ENCODE measurements at places on chromosomes 1 and 21.
A peak's percentile ranks its signal among the peaks of the same experiment; 100 is the strongest.

DNA sequence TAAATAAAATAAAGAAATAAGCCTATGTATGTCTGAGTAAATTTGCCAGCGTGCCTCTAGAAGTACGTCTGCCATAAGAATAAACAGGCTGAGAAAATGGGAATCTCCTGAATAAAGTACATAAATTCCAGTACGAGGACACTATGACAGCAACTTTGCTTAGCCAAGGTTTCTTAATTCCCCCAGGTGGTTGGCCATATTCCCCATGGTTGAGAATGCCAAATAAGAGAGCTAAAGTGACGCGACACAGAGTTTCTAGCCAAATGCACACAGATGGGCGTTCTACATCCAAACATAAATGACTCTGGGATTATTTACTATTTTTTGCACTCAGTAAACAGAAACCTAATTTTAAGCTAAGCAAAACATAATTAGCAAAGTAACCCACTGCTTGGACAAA lies 19.5 kb downstream of the KCNH1 start:
- no peak for DNase-seq

- DNase-seq = no peak
Observed at GRCh38 chr1:201914456-201915235, 25.9 kb downstream of the SHISA4 start.

- no peak for DNase-seq
Observed at GRCh38 chr1:187680823-187681222, 852.1 kb downstream of the PLA2G4A start.

- no peak for DNase-seq
Observed at GRCh38 chr1:205447457-205448341, 8.1 kb downstream of the BLACAT1 start.

DNA sequence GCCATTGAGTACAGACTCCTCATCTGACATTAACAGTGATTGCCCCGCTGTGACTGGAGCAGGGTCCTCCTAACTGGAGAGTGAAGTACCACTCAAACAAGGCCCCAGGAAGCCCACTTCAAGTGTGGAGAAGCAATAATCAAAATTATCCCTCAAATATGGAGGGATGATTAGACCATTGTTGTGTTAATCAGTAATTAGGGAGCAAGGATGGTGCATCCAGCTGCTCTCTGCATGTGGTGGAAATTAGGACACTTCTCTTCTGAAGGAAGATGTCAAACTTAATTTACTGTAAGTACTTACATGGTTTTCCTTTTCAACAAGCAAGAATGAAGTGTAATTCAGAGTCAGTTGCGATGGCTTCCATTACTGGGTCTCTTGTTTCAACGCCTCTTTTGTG lies 3.4 kb upstream of the ZP4 start:
- DNase-seq = no peak

- DNase-seq = no peak
Observed at GRCh38 chr1:209620487-209620884, 31.7 kb downstream of the LAMB3 start.

- DNase-seq = no peak
Observed at GRCh38 chr1:231376101-231376500, 38.0 kb downstream of the SPRTN start.

GRCh38 chr1:202871367-202871766 lies 17.6 kb downstream of the RABIF start:
- DNase-seq = no peak

GRCh38 chr1:111369177-111369576 lies 58.4 kb downstream of the OVGP1 start:
- DNase-seq = no peak

GRCh38 chr1:149997585-149998262 lies 12.8 kb downstream of the OTUD7B start:
- no peak for DNase-seq

DNA sequence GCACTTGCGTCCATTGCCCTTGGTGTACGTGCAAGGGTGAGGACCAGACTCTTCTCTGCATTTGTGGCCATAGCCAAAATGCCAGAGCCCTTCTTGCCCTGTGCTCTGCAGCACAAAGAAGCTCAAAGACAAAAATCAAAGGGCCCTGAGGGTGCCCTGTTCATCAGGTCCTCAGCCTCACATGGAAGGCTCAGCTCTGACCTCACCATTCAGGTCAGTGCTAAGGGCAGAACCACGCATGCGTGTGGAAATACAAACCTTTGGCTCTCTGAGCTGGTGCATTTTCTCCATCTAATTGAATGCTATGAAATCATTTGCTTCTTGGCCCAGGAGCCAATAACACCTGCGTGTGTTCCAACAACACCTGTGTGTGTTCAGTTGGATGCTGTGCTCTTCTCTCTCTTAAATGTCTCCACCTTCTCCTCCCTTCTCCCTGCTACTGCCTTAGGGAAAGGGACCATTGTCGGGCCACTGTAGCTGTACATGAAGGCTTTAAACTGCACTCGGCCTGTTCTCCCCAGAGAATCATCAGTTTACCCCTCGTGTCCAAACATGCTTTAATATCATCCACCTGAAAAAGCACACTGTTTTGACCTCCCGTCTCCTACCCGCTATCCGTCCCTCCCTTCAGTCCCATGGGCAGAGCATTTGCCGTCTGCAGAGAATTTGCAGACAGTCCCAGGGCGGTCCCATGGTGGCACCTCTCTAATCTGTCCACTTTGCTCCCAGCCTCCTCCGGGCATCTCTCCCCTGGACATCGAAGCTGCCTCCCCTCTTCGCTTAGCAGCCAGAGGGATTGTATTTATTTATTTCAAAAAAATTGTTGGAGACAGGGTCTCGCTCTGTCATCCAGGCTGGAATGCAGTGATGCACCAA lies 60.6 kb downstream of the EVA1C start:
- no peak for DNase-seq

GRCh38 chr1:34070201-34070836 lies 94.7 kb downstream of the CSMD2 start:
- no peak for DNase-seq

DNA sequence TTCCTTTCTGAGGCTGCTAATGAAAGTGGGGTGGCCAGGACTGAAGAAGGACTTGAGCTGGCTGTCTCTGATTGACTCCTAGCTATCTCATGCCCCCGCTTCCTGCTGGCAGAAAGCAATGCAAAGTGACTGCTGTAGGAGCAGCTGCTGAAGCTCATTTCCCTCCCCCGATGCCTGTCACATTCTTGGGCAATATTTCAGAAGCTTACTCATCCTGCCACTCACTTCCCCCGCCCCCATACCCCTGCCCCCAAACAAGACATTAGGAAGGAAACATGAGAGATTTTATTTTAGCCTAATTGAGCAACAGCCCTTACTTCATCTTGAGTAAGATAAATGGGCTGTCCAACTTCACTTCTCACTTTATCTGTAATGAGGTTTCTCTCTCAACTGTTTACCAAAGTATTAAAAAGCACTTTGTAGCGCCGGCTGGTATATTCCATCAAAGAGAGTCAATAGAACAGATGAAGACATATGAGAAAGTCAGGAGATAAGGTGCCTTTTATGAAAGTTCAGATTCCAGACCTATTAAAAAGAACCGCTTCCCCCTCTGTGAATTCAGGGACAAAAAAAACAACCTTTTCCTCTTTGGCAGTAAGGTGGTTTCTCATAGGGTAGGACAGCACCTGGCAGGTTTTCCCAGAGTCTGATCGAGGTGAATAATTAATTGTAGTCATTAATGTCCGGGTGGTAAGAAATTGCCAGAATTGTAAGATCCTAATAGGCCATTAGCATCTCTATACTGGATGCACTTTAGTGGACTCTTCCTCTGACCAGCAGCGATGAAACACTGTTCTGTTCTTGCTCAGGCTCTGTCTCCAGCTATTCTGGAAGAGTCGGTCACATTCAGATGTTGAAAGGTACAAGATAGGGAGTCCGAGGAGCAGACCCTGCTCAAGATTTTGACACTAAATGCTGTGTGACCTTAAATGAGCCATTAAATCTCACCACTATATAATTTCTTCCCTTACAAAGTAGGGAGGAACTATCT lies 70.2 kb downstream of the SH3GLB1 start:
- DNase-seq = peak; percentile 67

- no peak for DNase-seq
Observed at GRCh38 chr1:170790651-170791071, 126.7 kb downstream of the PRRX1 start.

DNA sequence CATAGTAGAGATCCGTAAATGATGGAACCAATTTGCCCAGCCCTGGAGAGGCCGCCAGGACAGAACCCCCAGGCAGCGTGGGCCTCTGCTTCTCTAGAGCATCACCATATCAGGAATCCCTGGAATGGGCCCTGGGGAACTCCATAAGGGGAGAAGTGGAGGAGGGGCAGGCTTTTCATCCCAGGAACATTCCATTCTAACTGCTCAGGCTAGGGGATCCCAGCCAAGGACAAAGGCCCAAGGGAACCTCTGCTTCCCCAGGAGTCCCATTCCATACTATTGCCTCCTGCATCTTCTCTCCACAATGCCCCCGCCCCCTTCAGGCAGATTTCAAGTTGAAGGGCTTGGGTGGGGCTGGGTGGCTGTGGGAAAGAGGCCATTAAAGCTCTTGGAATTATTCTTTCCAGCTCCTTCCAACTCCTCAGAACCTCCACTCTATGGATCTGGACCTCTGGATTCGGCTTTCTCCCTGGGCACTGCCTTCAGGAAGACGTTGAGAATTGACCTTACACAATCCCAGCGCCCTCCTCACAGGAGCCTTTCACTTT lies 6.0 kb downstream of the TRNP1 start:
- DNase-seq = no peak

DNA sequence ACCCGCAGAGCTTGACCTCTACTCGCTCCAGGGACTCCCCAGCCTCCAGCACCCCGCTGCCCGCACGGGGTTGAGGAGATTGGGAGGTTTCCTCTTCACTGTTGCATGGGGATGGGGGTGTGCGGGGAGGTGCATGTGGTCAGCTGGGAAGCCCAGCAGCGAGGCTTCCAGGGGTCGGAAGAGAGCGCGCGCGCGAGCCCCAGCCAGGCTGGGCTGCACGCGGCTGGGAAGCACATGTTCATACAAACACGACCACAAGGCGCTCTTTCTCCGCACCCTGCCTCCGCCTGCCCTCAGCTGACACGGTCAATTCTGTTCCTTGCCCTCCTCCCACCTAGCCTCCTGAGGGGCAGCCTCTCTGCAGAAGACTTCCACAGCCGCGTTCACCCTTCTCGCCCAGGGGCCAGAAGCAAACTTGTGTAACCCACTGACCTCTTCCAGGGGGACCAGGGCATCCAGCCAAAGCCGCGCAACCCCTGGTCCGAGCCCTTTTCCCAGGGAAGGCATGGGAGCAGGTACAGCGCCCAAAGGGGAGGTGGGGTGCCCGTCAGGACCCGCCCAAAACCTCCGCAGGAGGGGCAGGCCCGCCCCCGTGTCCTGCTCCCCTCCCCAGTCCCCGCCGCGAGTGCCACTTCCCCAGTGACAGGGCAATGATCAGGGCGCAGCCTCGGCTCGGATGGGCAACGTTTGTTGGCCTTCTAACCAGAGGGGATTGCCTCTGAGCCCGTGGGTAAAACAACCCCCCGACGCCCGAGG lies 1.3 kb downstream of the COL24A1 start:
- peak; percentile 68 for DNase-seq

DNA sequence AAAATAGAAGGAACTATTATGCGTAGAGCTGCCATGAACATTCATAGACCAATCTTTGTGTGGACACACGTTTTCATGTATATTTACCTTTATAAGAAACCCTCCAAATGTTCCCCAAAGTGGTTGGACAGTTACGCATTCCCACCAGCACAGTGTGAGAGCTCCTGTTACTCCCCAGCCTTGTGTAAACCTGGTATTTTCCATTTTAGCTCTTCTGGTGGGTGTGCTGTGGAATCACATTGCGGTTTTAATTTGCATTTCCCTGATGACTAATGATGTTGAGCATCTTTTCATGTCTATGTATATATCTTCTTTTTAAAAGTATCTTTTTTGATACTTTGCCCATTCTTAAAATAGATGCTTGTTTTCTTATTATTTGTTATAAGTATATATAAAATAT lies 3.2 kb upstream of the UBASH3A start:
- no peak for DNase-seq

- peak; percentile 70 for DNase-seq
Observed at GRCh38 chr1:54287176-54287650, 87.2 kb downstream of the MRPL37 start.

GRCh38 chr1:20753589-20753988 lies 21.1 kb upstream of the SH2D5 start:
- no peak for DNase-seq

GRCh38 chr1:217052626-217053025 lies 329.4 kb upstream of the ESRRG start:
- no peak for DNase-seq

GRCh38 chr1:13517193-13517812 lies 3.5 kb upstream of the LRRC38 start:
- DNase-seq = no peak

GRCh38 chr1:52544665-52545525 lies 8.0 kb downstream of the TUT4 start:
- DNase-seq = no peak

GRCh38 chr1:244214009-244214967 lies 163.2 kb downstream of the ZBTB18 start:
- no peak for DNase-seq

GRCh38 chr1:199308349-199308846 lies 669.6 kb downstream of the PTPRC start:
- DNase-seq = no peak

- DNase-seq = no peak
Observed at GRCh38 chr1:11024154-11024873, 11.9 kb downstream of the TARDBP start.

DNA sequence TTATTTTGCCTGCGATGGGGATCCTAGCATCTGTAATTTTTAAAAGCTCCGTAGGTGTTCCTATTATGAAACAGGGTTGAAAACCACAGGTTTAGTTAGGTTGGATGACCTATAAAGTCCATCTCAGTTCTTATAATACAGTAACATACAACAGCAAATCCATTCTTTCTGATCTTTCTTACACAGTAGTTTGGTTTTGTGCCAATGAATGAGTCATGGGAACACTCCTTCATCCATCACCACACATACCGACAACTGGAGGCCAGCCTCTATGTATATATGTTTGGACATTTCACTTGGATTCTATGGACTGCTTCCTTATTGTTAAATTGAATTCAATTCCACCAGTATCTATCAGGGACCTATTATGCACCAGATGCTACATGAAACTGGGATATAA lies 118.4 kb upstream of the L1TD1 start:
- no peak for DNase-seq

- no peak for DNase-seq
Observed at GRCh38 chr21:41901099-41901498, 22.0 kb upstream of the PRDM15 start.

- DNase-seq = no peak
Observed at GRCh38 chr1:207808911-207809555, 57.2 kb downstream of the CD46 start.

GRCh38 chr1:244833734-244834542 lies 1.5 kb upstream of the COX20 start:
- peak; percentile 73 for DNase-seq

DNA sequence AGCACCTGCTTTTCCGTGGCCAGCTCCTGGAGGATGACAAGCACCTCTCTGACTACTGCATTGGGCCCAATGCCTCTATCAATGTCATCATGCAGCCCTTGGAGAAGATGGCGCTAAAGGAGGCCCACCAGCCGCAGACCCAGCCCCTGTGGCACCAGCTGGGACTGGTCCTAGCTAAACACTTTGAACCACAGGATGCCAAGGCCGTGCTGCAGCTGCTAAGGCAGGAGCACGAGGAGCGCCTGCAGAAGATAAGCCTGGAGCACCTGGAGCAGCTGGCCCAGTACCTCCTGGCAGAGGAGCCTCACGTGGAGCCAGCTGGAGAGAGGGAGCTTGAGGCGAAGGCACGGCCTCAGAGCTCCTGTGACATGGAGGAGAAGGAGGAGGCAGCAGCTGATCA lies 413 bp downstream of the UBL4B start:
- DNase-seq = no peak
